ENCODE measurements at places on chromosomes 6 and 20. TPM values are rescaled to one million over a fixed set of nuclear protein-coding genes. Genes with fewer than 3 reads are reported as not detected.

Gene C6orf52
- polyA plus RNA-seq: 8.7 TPM

- no peak for DNase-seq
These were observed 1.7 kb upstream of the C20orf203 start for GRCh38 chr20:32675223-32675975.

DNA sequence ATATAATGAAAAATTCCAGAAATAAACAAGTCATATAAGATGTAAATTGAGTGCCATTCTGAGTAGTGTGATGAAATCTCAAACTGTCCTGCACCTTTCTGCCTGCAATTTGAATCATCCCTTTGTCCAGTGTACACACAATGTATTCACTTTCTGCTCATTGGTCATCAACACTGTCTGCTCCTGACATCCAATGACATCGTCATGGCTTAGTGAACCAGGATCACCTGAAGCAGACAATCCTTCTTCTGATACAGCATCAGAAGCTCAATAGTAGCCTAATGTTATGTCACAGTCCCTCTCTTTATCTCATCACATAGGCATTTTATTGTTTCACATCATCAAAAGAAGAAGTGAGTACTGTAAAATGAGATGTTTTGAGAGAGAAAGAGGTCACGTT lies 366.3 kb downstream of the RFPL4B start:
- DNase-seq: no peak

DNA sequence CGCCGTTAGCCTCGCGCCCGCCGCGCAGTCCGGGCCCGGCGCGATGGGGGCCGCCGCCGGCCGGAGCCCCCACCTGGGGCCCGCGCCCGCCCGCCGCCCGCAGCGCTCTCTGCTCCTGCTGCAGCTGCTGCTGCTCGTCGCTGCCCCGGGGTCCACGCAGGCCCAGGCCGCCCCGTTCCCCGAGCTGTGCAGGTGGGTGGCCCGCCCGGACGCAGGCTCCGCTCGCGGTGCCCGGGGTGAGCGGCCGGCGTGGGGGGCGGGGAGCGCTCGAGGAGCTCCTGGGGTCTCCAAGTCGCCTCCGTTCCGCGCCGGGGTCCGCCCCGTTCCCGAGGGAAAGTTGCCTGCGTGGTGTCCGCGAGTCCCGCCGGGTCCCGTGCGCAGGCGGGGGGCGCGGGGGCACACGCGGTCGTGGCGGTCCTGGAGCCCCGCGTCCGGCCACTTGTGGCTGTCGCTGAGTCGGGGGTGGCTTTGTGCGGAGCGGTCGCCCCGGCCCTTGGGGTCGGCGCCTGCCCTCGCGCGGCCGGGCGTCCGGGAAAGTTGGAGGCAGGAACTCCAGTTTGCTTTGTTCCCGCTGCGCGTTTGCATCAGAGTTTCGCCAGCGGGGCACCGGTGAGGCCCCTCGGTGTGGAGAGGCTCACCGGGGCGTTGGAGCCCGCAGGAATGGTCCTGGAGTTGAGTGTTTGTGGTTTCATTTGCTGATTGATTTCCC lies 476 bp downstream of the IGF2R start:
- DNase-seq: no peak

Gene TFAP2D
- polyA plus RNA-seq: not detected

DNA sequence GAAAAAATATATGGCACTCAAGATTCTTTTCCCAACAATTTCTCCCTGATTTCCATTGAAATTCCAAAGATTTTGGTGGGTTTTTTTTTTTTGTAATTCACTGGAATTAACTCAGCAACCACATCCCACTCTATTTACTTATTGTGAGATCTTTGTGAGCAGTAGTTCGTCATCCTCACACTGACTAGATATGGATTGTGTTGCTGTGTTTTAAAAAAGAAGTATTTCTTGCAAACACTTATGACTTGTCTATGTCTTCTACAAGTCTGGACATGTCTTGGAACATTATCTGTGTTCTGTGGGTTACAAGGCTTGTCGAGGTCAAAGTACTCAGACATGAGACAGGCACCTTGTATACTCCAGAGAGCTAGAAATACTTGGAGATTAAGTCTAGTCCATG lies 7.3 kb upstream of the TENT5A start:
- DNase-seq: no peak

Gene ZNF311
- not detected for polyA plus RNA-seq

GRCh38 chr6:113011801-113012200 lies 664.7 kb downstream of the RFPL4B start:
- no peak for DNase-seq

Gene OR2J3
- not detected for polyA plus RNA-seq
